Kidney (tissue), 22 donors: ENCODE measurements at places on chromosomes 12 and 14. TPM values are rescaled to one million over a fixed set of nuclear protein-coding genes. Genes with fewer than 3 reads are reported as not detected.

The ALDH2 gene
- 318 TPM for polyA plus RNA-seq

The HOXC5 gene
- polyA plus RNA-seq, result 0.24 TPM

GRCh38 chr14:75334549-75335051 lies 56.0 kb downstream of the FOS start:
- DNase-seq, result no peak

DNA sequence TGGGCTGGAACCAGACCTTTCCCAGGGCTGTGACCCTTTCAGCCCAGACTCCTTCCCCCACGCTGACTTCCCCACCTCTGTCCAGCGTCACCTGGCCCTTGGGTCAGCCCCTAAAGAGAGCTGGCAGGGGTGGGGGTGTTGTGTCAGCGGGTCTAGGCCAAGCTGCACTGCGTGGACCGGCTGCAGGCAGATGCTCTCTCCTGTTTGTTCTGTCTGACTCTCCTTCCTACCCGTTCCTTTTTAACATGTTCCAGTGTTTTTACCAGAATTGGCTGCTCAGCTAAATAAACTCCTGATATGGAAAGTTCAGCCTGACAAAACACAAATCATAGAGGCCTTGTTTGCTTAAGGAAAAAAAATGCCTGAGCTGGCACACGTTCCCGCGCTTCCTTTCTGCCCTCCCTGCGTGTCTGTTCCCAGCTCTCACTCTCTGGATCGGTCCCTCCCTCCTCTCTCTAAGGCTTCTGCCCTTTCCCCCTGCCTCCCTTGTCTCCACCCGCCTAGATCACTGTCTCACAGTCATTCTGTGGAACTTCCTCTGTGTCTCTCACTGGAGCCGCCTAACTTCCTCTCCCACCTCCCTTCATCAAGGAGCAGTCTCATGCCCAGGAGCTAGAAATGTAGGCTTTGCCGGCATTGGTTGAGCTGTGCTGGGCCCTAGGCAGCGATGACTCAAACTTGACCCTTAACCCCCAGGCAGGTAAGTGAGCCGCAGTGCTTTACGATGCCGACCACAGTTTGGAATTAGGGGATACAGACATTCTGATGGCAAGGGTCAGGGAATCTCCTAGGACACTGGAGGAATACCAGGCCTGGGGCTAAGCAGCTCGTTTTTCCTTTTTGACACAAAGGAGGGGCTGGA lies 15.5 kb upstream of the MLXIP start:
- DNase-seq, result peak; percentile 88

DNA sequence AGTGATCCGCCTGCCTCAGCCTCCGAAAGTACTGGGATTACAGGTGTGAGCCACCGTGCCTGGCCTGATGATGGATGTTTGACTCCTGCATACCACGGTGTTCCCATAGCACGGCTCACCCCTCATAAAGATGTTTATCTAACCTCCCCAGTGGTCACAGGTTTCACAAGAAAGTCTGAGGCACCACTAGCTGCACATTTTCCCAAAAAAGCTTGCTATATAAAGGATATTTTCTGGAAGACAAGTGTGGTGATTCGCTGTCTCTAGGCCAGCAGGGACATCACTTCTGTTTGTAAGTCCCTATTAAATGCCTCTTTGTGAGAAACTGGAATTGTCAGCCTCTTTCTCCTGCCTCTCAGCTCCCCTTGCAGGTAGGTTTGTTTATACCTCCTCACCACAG lies 18.3 kb downstream of the PLEK2 start:
- no peak for DNase-seq

DNA sequence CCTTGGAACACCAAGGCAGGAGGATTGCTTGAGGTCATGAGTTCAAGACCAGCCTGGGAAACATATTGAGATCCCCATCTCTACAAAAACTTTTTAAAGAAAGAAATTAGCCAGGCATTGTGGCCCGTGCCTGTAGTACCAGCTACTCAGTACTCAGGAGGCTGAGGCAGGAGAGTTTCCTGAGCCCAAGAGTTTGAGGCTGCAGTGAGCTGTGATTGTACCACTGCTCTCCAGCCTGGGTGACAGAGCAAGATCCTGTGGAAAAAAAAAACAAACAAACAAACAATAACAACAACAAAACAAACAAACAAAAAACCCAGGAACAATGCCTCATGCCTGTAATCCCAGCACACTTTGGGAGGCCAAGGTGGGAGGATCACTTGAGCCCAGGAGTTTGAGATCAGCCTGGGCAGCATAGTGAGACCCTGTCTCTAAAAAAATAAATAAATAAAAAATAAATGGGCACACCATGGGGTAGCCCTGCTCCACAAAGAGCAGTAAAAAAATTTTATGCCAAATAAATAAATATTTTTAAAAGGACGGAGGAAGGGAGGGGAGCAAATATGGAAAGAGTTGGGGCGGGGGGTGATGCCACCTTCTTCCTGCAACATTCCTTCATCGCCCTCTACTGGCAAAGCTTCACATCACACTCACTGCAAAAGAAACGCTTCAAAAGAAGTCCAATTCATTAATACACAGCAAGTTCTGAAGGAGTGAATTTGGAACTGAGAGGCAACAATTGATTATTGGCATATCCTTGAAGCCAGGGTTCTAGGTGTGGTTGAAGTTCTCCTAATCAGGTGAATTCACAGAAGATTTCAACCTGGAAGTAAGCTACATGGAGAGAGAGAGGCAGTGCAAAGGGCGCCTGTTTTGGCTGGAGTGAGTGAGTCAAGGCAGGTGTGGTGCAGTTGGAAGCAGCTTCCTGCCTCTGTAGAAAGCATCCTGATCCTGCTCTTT lies 8.8 kb upstream of the GNPTAB start:
- no peak for DNase-seq

The LTBP2 gene
- 2.9 TPM for polyA plus RNA-seq

GRCh38 chr12:66049538-66050282 lies 80.8 kb downstream of the LLPH start:
- DNase-seq, result no peak

GRCh38 chr12:66388517-66388916 lies 86.2 kb downstream of the HELB start:
- no peak for DNase-seq

- DNase-seq, result no peak
Observed at GRCh38 chr12:45232756-45233372, 17.0 kb downstream of the ANO6 start.

DNA sequence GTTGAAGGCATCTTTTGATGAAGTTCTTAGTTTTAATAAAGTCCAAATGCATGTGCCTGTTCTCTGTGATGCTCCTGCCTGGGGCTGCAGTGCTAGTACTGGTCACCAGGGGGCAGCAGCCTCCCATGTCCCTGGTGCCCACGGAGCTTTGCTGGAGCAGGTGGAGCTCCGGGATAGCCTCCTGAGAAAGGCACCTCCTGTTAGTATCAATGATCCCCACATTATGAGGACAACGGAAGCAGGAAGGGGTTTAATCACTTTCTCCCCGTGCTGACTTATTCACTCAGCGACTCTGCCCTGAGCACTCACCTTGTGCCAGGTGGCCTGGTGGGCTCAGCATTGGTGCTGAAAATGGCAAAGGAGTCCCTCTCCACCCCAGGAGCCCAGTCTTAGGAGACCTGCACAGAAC lies 123.0 kb upstream of the PZP start:
- peak; percentile 57 for DNase-seq
